ENCODE measurements at places on chromosomes 7 and 10.

DNA sequence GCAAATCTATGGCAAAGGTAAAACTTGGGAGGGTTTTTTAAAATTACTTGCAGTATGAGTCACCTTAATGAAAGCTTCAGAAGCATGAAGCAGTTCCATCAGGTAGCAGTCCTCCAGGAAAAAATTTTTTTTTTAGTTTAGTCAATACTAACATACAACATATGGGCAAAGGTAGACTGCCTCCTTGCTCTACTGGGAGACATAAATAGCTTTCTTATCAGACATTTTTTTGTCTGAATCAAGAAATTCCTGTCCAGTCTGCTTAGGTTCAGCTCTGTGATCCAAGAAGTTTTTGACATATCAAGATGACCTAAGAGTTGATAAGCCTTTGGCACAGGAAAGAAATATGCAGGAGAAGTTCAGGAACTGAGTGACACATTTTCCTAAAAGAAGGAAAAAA lies 171.5 kb upstream of the TCF7L2 start:
- DNase-seq = no peak

- no peak for DNase-seq
Observed at GRCh38 chr10:104601166-104601565, 39.9 kb upstream of the SORCS3 start.

- DNase-seq = no peak
Observed at GRCh38 chr7:28296571-28297483, 115.5 kb upstream of the CREB5 start.

DNA sequence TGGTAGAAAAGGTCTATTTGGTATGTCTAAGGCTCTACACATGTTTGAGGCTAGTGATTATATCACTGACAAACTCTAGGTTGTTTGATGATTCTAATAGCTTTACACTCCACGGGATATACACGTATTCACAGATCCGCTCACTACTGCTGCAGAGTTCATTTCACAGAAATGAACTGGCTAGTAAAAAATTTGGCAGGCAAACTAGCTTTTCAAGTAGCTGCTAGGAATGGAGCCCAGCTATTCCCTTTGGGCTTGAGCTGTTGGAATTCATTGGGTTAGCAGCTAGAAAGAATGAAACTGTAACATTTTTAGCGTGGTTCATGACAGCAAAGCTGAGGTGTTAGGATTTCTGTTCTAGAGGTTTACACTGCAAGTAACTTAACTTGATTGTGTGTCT lies 37.6 kb downstream of the R3HCC1L start:
- no peak for DNase-seq

DNA sequence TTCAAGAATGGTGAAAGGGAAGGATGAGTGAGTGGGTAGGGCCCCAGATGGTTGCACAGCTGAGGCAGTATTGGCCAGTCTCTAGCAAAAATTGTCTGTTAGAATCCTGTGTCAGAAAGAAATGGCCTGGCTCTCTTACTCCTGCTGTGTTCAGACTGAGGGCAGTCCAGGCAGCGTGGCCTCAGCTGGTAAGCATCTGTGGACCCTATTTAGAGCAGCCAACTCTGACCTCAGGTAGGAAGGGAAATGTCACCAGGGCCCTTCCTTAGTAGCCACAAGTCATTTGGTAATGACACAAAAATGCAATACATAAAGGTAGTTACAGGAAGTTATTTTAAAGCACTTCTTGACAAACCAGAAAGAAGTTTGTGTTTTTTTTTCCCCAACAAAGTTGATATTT lies 1194.7 kb downstream of the CNTNAP2 start:
- no peak for DNase-seq

GRCh38 chr10:1524540-1524939 lies 212.8 kb downstream of the ADARB2 start:
- no peak for DNase-seq

DNA sequence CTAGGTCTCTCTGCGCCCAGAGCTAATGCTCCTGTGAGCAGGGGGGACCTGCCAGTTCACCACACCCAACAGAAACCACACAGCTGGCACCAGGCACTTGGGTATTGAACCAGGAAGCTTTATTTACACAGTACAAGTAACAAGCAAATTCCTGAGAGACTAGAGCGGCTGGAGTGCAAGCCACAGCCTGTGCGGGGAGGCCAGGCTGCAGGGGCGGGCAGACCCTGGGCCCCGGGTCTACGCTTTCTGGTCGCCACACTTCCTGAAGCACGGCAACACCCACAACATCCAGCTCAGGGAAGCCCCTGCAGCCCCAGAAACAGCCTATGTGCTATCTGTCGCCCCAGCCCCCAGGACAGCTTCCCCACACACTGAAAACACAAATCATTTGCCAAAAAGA lies 125.0 kb downstream of the FAM53B start:
- peak; percentile 22 for DNase-seq

DNA sequence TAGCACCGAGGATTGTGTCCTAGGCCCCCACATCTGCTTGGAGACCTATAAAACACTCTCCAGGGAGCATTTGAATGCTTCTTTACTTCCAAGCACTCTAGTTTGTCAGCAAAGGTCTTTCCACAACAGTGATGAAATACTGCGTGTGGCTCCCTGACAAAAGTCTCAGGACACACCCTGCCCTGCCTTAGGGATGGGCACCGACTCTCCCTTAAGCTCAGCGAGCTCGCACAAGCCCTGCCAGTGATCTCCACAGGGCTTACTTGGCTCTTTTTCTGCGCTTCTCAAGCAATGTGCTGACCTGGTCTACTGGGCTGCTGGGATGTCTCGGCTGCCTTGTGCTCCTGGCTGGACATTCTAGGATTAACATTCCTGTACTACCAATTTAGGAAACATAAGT lies 84.3 kb upstream of the MPP7 start:
- no peak for DNase-seq

DNA sequence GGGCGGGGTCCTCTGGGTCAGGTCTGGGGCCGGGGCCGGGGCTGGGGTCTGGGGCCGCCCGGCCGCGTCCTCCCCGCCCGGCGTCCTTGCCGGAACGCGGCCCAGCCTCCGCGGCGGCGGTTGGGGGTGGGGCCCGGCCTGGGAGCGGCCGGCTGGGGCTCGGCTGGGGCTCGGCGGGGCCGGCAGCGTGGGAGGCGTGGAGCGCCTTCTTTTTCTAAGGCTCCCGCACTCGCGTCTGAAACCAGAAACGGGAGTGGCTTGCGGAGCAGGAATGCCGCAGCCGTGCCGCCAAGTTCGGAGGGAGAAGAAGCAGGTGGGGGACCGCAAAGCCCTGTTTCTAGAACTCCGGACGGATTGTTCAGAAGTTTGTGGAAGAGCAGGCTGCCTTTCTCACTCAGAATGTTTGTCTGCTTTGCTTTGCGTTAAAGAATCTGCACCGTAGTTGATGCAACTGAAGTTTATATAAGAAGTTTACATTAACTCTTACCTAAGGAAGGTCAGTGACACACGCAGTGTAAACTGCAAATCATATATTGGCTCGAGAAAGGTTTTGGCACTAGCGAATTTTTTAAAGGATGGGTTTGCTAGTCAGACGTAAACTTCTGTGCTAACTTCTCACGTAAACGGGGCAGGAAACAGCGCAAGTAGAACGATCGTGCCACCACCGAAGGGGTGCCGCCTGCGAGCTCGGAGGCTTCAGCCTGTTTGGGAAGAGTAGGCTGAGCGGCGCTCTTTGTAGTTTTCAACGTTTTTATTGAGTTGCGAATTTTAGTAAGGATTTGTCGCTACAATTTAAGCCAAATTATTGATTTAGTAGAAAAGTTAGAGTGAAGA lies 729 bp downstream of the DNAJB6 start:
- DNase-seq = peak; percentile 6
